Mesothelial cell of epicardium (in vitro differentiated cells): ENCODE measurements at places on chromosomes 13 and 19. TPM values are rescaled to one million over a fixed set of nuclear protein-coding genes. Genes with fewer than 3 reads are reported as not detected.

TICAM1 gene
- total RNA-seq, result 7.6 to 7.9 TPM (median 7.7 TPM) in 3 replicates

GFY gene
- total RNA-seq, result not detected in 3 replicates

EHD2 gene
- 38.7 to 39.2 TPM (median 38.8 TPM) in 3 replicates for total RNA-seq

DAND5 gene
- 0.16 TPM in 1 of 3 replicates, not detected in the others for total RNA-seq

INAFM1 gene
- 24.4 to 25.1 TPM (median 24.6 TPM) in 3 replicates for total RNA-seq

LRRC25 gene
- total RNA-seq, result 0.18 to 0.29 TPM in 2 of 3 replicates, not detected in the other

COMP gene
- total RNA-seq, result 0.16 to 0.31 TPM (median 0.18 TPM) in 3 replicates

ZNF208 gene
- total RNA-seq, result not detected in 3 replicates

TUBA3C gene
- not detected in 3 replicates for total RNA-seq

GJB2 gene
- 24.4 to 27.2 TPM (median 25.4 TPM) in 3 replicates for total RNA-seq

WBP4 gene
- 9.2 to 9.5 TPM (median 9.4 TPM) in 3 replicates for total RNA-seq

POU4F1 gene
- not detected in 3 replicates for total RNA-seq

KLHL1 gene
- 0.05 TPM in 1 of 3 replicates, not detected in the others for total RNA-seq

ERICH4 gene
- not detected in 3 replicates for total RNA-seq

IRGC gene
- not detected in 3 replicates for total RNA-seq

LYPD4 gene
- total RNA-seq, result not detected in 3 replicates

NKG7 gene
- total RNA-seq, result not detected in 3 replicates

ACER1 gene
- total RNA-seq, result 0.16 TPM in 1 of 3 replicates, not detected in the others

ZNF726 gene
- 4.8 to 5.5 TPM (median 5.2 TPM) in 3 replicates for total RNA-seq

KLK1 gene
- 0.27 to 0.40 TPM in 2 of 3 replicates, not detected in the other for total RNA-seq

CEACAM1 gene
- total RNA-seq, result 0.66 to 1.4 TPM (median 1.3 TPM) in 3 replicates

NLRP4 gene
- not detected in 3 replicates for total RNA-seq

ATP8A2 gene
- total RNA-seq, result 35.8 to 39.1 TPM (median 35.9 TPM) in 3 replicates

SLC5A5 gene
- not detected in 3 replicates for total RNA-seq

CSNK1A1L gene
- not detected in 3 replicates for total RNA-seq

LRRC4B gene
- 15.2 to 16.9 TPM (median 16.3 TPM) in 3 replicates for total RNA-seq

PSG1 gene
- total RNA-seq, result not detected in 3 replicates

GRIK5 gene
- 38.3 to 39.9 TPM (median 39.2 TPM) in 3 replicates for total RNA-seq

IZUMO2 gene
- not detected in 3 replicates for total RNA-seq

YIPF2 gene
- total RNA-seq, result 62.8 to 66.2 TPM (median 64.4 TPM) in 3 replicates

FCER2 gene
- total RNA-seq, result not detected in 3 replicates

LYPD3 gene
- total RNA-seq, result 2.6 to 4.4 TPM (median 3.4 TPM) in 3 replicates

AMER2 gene
- total RNA-seq, result 0.57 to 0.60 TPM (median 0.60 TPM) in 3 replicates

LHB gene
- not detected in 3 replicates for total RNA-seq

SPACA4 gene
- total RNA-seq, result not detected in 3 replicates

USHBP1 gene
- 0.45 TPM in 1 of 3 replicates, not detected in the others for total RNA-seq

KLK6 gene
- total RNA-seq, result 14.6 to 15.4 TPM (median 15.4 TPM) in 3 replicates

ATP4B gene
- total RNA-seq, result not detected in 3 replicates

SMG9 gene
- 65.8 to 75.7 TPM (median 73.2 TPM) in 3 replicates for total RNA-seq

PDX1 gene
- not detected in 3 replicates for total RNA-seq

CALR3 gene
- total RNA-seq, result not detected in 3 replicates

LILRA2 gene
- total RNA-seq, result not detected in 3 replicates

PRTN3 gene
- 0.23 TPM in 1 of 3 replicates, not detected in the others for total RNA-seq

C13orf42 gene
- not detected in 3 replicates for total RNA-seq

LILRB3 gene
- total RNA-seq, result not detected in 3 replicates

CLN5 gene
- total RNA-seq, result 22.6 to 26.6 TPM (median 23.8 TPM) in 3 replicates

BEST2 gene
- not detected in 3 replicates for total RNA-seq

ZSCAN5A gene
- total RNA-seq, result 14.8 to 18.8 TPM (median 15.3 TPM) in 3 replicates

TMEM86B gene
- total RNA-seq, result 5.9 to 6.7 TPM (median 6.7 TPM) in 3 replicates

OR4F17 gene
- not detected in 3 replicates for total RNA-seq

ZNF582 gene
- total RNA-seq, result 5.1 to 5.6 TPM (median 5.1 TPM) in 3 replicates

SPTBN4 gene
- 1.5 to 3.4 TPM (median 1.7 TPM) in 3 replicates for total RNA-seq

SCEL gene
- 0.13 TPM in 1 of 3 replicates, not detected in the others for total RNA-seq

ATP5F1D gene
- 105 to 115 TPM (median 108 TPM) in 3 replicates for total RNA-seq

PTBP1 gene
- total RNA-seq, result 447 to 482 TPM (median 459 TPM) in 3 replicates

PCSK4 gene
- total RNA-seq, result 20.9 to 24.0 TPM (median 22.6 TPM) in 3 replicates

ZNF426 gene
- total RNA-seq, result 32.4 to 35.4 TPM (median 35.1 TPM) in 3 replicates
